ENCODE measurements at places on chromosomes 5 and 9.

GRCh38 chr9:68798423-68798822 lies 93.4 kb downstream of the PIP5K1B start:
- DNase-seq = no peak

DNA sequence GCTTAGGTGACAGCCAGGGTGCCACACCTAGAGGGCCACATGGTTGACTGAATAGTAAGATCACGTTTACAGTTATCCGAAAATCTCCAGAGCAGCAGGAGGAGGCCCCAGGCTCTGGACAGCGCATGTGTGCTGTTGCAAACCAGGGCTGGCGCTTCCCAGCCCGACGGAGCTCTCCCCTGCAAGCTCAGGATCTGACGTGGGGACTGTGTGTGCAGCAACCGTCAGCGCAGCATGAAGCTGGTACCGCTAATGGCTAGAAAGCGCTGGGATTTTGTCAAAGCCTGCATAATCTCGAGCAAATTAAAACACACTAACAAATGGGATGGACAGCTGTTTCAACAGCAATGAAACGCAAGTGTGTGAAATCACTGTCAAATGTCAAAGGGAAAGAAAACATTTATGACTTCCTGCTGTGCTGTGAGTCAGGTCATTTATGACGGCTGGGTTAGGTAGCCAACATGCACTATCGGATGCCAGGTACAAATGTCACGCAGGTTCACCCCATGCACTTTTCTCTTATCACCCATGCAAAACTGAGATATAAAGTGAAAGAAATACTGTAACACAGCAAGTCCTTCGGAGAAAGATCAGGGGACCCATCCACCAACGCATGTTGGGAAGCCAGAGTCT lies 7.5 kb downstream of the SURF4 start:
- no peak for DNase-seq

DNA sequence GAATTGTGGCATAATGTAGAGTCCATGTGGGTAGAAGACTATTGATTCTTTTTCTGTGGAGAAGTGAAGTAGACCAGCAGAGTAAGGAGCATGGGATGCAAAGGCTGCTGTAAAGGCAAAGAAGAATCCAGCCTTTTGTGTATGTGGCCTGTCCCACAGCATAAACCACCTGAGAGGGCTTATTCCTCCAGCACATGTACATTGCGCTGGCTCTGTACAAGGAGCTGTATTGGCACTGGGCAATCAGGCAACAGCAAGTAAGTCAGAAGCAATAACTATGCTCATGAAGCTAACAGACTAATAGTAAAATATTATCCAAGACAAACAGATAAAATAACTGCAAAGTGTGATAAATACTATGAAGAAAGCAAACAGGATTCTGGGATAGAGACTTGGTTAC lies 86.2 kb downstream of the LURAP1L start:
- no peak for DNase-seq

DNA sequence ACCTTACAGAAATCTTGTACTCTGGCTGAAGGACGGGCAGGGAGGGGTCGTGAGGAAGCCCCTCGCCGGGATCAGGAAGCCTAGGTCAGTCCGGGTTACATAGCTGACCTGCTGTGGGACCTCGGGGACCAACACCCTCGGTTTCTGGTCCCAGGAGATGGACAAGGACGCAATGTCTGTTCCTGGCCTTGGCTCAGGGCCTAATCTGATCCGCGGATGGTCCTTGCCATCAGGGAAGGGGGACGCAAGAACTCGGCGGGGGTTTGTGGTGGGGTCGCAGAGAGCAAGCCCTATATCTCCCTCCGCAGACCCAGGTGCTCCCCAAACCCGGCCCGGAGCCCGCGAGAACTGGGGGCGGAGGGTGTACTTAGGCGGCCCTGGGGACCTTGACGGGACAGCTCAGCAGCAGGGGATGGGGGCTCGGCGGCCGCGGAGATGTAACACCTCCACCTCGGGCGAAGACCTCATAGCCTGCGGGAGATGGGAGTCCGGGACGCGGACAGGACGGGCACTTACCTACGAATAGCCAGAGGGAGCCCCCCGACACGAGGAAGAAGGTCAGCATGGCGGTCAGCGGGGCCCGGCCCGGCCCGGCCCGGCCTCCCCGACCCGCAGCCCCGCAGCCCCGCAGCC lies 353 bp downstream of the ACSL6 start:
- DNase-seq = no peak

DNA sequence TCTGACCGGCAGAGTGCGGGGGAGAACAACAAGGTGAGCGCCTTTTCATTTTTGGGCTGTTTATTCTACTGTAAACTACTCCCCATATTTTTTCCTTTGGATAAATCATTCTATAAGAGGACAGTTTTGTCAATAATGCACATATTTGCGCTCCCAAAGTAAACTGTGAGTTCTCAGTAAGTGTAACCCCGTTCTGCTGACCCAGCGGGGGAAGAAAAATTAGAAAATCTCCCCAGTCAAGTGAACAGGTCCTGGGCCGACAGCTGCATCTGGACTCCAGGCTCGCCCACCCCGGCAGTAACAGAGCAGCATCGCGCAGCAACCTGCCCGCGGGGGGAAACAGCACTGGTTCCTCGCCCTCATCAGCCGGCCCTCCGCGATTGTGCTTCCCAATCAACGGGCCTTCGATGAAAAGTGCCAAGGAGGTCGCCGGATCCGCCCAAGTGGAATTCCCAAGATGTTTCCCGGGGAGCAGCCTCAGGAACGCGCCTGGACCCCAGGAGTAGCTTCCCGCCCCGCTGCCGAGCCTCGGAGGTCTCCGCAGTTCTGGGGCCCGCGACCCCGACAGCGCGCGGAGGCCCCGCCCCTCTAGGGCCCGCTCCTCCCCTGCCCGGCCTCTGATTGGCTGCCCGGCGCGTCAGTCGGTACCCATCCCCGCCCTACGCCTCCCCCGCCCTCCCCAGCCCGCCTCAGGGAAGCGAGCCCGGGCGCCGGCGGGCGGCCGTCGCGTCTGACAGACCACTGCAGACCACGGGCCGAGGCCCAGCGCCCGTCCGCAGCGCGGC lies at the start of gene OTULINL:
Gene OTULINL, plus strand, starts transcription at position 687 of the 785 bp plus-strand sequence. CDS start 103 bp downstream, outside the sequence.
- peak; percentile 34 for DNase-seq

DNA sequence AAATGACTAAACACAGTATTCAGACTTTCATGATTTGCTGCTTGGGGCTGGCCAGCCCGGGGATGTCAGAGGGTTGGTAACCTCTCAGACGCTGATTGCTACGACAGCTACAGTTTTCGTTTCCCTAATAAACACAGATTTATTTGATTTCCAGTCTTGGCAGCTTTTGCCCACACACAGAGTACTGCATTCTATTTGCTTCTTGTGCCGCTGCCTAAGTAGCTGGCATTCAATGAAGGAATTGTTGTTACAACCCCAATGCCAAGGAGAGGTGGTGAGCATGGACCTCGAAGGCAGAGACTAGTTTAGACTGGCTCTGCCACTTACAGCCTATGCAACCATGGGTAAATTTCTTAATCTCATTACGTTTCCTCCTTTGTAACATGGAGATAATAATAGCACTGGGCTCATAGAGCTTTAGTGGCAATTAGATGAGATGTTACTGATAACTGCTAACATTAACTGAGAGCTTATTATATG lies 247.1 kb upstream of the PANK3 start:
- DNase-seq = no peak

DNA sequence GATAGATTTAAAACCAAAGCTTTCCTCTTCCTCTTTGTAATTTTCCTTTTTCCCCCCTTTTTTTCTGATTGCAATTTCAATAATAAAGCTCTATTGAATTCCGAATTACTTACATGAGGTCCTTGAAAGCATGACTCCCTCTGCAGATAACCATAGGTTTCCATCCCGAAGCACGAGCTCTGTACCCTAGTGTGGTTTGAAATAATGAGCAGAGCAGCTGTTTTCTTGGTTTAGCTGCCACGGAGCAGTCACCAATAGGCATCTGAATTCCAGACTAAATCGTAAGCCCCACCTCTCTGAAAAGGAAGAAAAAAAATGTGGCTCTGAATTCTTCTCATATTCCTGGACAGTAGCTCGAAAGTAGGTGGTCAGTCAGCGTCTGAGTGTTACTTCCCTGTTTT lies 18.5 kb upstream of the GNE start:
- DNase-seq = peak; percentile 54

GRCh38 chr5:123146696-123147095 lies 57.7 kb downstream of the PRDM6 start:
- no peak for DNase-seq

DNA sequence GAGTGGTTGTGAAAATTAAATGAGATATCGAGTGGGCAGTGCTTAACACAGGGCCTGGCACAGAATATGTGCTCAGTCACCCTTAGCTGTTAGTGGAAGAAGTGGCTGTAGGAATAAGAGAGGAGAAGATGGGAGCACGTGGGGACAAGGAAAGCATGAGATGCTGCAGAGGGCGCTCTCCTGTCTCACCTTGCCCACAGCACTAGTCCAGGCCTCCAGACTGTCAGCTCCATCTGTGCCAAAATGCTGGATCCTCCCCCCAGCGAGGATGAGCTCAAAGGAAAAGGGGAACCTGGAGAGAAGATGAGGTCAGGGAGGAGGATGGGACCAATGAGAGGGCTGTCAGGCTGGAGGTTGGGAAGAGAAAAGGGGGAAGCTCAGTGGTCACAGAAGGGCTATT lies 12.5 kb downstream of the ARAP3 start:
- no peak for DNase-seq

GRCh38 chr5:8829323-8830029 lies 716.4 kb downstream of the SEMA5A start:
- peak; percentile 94 for DNase-seq

- DNase-seq = no peak
Measured at GRCh38 chr5:14266686-14267085, 123.5 kb downstream of the TRIO start.

DNA sequence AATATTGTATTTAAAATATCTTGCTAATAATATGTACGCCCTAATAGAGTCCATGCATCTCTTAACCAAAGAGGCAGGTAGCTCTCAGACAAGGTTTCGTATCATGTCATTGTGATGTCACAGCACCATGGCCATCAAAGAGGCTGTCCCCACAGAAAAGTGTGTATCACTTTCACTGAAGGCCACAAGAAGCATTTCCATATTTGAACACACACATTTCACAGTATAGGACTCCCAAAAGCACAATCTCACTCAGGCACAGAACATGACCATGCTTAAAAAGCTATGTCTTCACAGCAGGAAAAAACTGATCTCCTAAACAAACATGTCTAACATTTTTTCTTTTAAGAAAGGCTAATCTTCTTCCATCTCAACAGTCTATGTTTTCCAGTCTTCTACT lies 133.8 kb downstream of the DENND1A start:
- DNase-seq = no peak

DNA sequence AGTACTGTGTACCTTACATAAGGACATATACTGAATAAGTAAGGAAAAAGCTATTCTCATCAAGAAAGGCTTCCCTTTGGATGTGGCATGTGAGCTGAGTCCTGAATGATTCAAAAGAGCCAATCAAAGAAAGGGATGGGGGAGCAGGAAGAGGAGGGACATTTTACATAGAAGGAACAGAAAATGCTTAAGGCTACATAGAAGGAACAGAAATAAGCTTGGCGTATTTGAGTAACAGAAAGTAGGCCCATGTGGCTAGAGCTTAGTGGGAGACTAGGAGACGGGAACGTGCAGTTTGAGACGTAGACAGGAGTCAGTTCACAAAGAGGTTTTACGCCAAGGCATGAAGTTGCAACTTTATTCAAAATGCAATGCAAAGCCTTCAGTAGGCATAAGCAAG lies 126.3 kb downstream of the CEMIP2 start:
- DNase-seq = no peak

GRCh38 chr5:126016256-126016655 lies 407.0 kb upstream of the GRAMD2B start:
- no peak for DNase-seq

DNA sequence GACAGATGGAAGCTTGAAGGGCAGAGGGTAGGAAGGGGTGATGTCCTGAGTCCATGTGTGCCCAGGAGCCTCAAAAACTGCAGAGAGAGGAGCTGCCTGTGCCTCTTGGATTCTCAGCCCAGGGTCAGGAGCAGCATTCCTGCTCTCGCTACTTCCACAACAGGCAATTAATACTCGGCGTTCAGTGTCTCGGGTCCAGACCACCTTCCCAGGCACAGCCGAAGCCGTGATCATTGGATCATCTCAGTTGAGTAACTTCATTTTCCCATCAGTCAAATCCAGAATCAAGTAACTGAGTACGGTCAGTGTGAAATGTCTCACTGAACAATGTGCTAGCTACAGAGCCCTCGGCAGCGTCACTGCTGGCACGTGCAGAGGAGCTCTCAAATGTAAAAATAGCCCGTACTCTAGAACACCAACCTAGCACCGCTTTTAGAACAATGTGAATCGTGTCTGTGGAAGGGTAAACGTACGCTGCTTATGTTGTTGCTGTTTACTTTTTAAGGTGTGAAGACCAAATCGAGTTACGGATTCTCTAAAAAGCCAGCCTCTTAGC lies 63.5 kb upstream of the IRX4 start:
- DNase-seq = no peak

GRCh38 chr9:131839281-131840084 lies 99.6 kb upstream of the RAPGEF1 start:
- peak; percentile 59 for DNase-seq

- DNase-seq = no peak
Measured at GRCh38 chr5:569358-569867, 42.7 kb upstream of the CEP72 start.

DNA sequence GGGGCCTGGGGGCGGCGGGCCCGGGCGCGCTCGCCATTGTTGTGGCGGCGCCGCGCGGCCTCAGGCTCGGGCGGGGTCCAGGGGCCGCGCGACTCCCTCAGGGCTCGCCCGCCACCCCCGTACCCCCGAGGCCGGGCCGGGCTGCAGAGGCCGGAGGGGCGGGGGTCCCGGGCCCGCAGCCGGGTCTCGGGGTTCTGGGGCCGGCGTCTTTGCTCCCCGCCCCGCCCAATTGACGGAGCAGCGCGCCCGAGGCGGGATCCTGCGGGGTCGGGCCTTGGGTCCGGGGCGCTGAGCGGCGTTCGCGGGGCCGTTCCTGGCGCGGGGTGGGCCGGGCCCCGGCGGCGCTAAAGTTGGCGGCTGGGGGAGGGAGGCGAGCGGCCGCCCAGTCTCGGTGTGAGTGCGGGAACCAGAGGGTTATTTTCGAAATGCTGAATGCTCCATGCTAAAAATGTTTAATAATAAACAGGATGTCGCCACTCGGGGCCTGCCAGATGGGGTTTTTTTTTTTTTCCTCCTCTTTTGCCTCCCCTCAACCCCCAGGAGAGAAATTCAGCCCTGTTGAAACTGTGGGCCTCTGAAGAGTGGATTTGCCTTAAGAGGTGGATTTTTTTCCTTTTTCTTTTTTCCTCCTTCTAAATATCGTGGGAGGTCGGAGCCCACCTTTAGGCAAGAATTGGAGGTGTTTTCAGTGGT lies 724 bp downstream of the PRRC2B start:
- no peak for DNase-seq

DNA sequence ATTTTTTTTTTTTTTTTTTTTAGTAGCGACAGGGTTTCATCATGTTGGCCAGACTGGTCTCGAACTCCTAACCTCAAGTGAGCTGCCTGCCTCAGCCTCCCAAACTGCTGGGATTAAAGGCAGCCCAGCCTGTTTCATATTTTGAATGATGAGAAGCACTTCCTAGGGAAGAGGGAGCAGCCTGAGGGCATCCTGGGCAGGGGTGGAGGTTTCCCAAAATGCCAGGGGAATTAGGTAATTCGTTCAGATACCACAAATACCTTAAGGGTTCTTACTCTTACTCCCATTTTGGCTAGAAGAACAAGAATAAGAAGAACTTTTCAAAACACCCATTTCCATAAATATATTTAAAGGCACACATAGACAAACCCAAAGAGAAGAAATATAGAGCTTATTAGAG lies 29.5 kb upstream of the RAPGEF1 start:
- no peak for DNase-seq

GRCh38 chr5:170571281-170571731 lies 67.5 kb downstream of the KCNIP1 start:
- peak; percentile 61 for DNase-seq

- no peak for DNase-seq
Measured at GRCh38 chr5:36948041-36948440, 71.5 kb downstream of the NIPBL start.
